CD4-positive, alpha-beta T cell treated with Interleukin-1 beta for 1 hour (primary cell): ENCODE measurements at places on chromosomes 5 and 9.

- DNase-seq, result no peak
Measured at GRCh38 chr9:84669013-84669287, 579 bp upstream of the NTRK2 start.

DNA sequence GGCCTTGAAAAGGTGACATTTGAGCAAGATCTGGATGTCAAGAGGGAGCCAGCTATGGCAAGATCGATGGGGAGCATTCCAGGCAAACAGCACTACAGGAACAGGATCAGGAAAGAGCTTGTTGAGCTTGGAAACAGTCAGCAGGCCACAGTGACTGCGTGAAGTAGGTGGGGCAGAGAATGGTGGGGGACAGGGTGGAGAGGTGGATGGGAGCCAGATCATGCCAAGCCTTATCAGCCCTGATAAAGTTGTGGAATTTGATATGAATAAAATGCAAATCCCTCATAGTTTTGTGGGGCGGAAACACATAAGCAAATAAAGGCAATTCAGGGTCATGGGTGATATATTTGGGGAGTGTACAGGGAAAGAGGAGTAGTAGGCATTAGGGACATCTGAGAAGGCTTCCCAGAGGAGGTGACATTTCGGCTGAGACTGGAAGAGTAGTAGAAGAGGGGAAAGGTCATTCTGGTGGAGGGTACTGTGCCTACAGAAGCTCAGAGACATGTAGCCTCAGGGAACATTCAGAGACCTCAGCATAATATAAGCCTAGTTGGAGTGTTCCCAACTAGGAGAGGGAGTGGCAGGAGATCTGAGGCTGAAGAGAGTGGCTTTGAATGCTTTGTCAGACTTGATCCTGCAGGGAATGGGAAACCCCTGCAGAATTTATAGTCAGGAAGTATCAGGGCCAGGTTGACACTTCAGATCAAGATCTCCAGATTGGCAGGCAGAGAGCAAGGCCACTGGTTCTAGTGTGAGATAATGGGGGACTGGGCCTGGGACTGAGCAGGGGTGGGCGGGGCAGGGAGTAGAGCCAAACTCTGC is 9.7 kb upstream of the CYSTM1 start:
- DNase-seq, result no peak

- peak; percentile 46 for DNase-seq
Measured at GRCh38 chr9:2271426-2271825, 256.3 kb downstream of the SMARCA2 start.

- DNase-seq, result no peak
Measured at GRCh38 chr5:154345255-154345952, 100.4 kb upstream of the SAP30L start.

GRCh38 chr9:136803551-136804508 is 3.9 kb upstream of the RABL6 start:
- no peak for DNase-seq

- no peak for DNase-seq
Measured at GRCh38 chr5:170300361-170301013, 2.9 kb upstream of the LCP2 start.

DNA sequence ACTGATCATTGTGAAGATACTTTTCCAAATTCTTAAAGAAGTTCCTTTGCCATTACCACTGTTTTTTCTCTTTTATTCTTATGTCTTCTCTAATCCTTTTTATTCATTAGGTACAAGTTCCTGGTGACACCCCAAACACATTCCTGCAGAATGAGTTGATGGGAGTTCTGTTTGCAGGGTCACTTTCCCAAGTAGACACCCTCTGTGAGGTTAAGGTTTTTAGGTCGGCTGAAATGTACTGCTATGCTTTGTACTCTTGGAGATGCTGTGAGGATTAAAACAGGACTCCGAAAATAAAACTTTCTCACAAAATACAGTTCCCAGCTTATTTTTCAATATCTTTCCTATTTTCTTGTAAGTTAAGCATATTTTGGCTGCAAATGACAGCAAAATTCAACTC is 143.3 kb upstream of the TLE4 start:
- DNase-seq, result no peak

GRCh38 chr9:115213818-115214334 is 95.9 kb upstream of the TNC start:
- DNase-seq, result no peak

DNA sequence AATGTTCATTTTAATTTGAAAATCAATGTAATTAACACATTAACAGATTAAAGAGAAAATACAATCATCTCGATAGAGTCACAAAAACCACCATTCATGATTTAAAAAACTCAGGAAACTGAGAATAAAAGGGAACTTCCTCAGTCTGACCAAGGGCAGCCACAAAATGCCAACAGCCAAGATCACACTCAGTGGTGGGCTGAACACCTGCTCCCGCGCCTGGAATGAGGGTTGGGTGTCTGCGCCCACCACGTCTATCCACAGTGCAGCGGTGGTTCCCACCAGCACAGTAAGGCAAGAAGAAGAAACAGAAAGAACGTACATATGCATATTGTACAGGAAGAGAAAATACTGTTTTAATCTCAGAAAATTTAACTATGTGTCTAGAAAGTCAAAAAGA is 11.7 kb upstream of the NSMF start:
- no peak for DNase-seq

DNA sequence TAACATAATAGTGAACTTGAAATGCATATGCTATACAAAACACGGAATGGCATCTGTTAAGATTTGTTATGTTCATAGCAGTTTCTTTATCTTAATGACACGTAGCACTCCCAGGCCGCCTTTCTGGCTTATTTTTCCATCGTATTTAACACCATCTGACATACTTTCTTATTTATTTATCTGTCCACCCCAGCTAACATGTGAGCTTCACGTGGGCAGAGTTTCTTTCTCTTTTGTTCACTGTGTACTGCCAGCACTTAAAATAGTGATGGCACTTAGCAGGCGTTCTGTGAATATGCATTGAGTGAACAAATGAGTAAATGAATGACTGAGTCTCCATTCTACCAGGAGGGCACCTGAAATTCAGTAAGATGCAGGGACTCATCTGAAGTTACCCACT is 29.4 kb upstream of the SYNPO start:
- DNase-seq, result no peak

DNA sequence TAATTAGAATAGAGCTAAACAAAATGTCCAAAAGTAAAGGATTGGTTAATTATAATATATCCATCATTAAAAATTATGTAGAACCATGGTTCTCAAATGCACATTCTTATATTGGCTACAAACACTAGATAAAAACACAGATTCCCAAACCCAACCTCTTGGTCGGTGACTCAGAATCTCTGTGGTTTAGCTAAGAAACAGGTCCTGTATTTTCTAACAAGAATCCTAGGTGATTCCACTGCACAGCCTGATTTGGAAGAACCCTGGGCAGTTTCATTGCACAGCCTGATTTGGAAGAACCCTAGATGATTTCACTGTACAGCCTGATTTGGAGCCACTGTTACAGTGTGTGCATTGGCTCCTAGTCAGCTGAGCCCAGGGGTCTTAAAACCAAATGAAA is 67.9 kb downstream of the KIAA1958 start:
- no peak for DNase-seq

DNA sequence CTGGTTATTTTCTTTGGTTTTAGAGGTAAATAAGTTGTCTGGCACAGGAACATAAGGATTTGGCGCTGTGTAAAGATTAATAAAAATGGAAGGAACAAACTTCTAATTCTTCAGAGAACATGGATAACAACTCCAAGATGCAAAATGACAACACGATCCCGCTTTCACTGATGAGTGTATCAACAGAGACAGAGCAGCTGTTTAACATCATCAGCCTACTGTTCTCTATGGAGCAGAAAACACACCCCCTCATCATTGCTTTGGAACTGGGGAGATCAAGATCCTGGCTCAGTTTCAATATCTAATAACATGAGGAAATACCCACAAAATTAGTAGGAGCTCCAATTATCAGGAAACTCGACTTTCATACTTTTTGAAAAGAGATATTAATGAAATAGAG is 8.3 kb upstream of the GAS1 start:
- DNase-seq, result no peak

DNA sequence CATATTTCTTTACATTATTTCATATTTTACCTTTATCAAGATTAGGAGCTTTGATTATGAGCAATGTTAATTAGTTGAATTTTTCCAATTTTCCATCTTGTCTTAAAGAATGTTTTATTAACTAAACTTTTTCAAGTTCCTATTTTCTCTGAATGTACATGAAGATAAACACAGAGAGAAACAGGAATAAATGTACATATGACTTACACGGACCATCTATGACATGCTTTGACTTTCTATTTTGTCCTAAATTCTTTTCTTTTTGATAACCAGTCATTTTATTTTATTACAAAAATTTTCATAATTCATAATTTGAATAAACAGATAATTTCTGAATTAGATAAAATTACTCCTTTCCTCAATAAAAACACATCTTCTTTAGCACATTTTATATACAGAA is 1038.8 kb upstream of the ARRDC3 start:
- DNase-seq, result no peak

DNA sequence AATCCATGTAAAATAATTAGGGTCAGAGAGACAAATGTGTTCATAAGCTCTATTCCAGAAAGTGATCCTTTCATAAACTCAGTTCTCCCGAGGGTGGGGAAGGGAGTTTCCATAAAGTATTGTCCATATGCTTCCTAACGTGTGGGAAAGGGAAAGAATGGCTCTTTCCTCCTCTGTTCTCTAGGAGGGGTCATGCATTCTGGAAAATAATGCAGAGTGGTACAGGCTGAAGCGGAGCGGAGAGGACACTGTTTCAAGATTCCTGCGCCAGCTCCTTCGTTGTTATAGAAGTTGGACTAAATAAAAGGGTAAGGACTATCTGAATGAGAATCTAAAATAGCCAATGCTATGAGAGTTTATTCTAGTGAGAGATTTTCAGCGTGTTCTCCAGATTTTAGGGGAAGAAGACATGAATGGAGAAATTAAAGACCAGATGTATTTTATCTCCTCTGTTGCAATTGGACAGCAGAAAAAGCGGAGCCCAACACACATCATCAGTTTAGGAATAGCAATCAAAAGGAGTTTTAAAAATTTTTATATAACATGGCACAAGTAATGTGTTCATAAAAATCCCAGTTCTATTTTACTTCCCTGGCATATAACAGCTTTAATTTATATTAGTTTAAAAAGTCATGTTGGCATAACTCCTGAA is 166.9 kb upstream of the MPDZ start:
- no peak for DNase-seq
